Naive thymus-derived CD4-positive, alpha-beta T cell (primary cell): ENCODE measurements at places on chromosomes 16 and 17.

DNA sequence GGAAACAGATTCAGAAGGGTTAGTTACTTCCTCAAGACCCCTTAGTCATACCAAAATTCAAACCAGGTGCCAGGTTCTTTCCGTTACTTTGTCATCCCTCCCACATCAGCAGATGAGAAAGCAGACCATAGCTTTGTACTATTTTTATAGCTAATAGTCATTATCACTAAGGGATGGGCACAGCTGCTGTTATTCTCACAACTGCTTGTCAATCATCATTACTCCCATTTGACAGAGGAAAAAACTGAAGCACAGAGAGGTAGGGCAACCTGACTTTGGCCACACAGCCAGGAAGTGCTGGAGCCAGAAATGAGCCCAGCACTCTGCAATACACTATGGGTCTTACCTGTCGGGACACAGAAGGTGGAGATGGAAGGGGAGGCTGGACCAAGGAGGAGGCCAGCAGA is 30.0 kb downstream of the TEKT5 start:
- no peak for DNase-seq

DNA sequence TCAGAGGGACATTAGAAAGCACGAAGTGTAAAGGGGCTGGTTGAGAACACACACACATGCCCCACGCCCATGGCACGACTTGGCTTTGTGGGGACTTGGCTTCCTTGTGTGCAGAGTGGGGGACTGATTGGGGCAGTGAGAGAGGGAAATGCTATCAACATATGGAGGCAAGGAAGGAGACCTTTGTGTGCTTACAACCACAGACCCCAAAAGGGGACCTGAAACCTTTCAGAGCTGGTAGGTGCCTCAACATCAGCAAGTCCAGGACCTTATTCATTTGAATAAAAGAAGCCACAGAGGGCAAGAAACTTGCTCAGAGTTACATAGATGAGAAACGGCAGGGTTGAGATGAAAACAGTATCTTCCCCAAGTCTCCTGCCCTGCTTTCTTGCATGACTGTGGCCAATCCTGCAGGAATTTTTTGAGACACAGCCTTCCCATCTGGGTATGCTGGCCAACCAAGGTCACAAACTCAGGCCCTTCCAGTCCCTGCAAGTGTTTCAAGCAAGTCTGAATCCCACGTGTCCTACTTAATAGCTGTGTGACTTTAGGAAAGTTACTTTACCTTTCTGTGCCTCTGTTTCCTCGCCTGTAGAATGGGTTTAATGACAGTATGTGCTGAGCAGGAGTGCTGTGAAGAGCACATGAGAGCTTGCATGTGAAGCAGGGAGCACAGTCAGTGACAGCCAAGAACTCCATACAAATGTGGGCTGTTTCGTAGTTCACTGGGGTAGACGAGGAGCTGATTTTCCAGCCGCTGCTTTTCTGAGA is 26.2 kb downstream of the C16orf78 start:
- no peak for DNase-seq

- DNase-seq: no peak
Observed at GRCh38 chr17:4411201-4411600, 22.5 kb upstream of the SPNS3 start.

GRCh38 chr16:66717776-66718175 is 21.2 kb upstream of the CMTM4 start:
- no peak for DNase-seq

- DNase-seq: no peak
Observed at GRCh38 chr17:81154961-81155360, 10.3 kb upstream of the PVALEF start.

GRCh38 chr16:86307514-86307903 is 202.8 kb upstream of the FOXF1 start:
- DNase-seq: no peak

DNA sequence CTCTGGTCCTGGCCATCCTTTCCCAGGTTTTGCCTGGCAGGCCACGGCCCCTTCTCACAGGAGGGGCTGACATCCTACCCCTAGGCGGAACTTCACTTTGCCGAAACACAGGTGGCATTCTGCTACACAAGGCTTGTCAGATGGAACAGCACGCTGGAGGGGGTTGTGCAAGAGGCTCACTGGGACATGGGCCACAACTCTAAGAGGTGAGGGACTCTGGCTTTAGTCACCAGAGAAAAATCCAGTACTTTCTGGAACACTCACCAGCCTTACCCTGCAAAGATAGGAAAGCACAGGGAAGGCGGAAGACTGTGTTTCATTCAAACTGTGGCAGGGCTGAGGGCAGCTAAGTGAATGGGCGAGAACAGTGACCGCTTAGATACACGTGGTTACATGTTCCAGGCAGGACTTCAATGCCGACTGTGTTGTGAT is 18.3 kb downstream of the CDC42EP4 start:
- DNase-seq: no peak
